ENCODE measurements at places on chromosomes 1 and 21. TPM values are rescaled to one million over a fixed set of nuclear protein-coding genes. Genes with fewer than 3 reads are reported as not detected.
A peak's percentile ranks its signal among the peaks of the same experiment; 100 is the strongest.

- DNase-seq = no peak
Observed at GRCh38 chr21:36908260-36908908, 58.1 kb downstream of the HLCS start.

GRCh38 chr1:172642970-172643369, 15.9 kb upstream of the FASLG start:
- no peak for DNase-seq

GRCh38 chr1:48675251-48675650, 101.4 kb downstream of the BEND5 start:
- no peak for DNase-seq

GRCh38 chr21:15000081-15000480, 64.7 kb downstream of the NRIP1 start:
- no peak for DNase-seq

DNA sequence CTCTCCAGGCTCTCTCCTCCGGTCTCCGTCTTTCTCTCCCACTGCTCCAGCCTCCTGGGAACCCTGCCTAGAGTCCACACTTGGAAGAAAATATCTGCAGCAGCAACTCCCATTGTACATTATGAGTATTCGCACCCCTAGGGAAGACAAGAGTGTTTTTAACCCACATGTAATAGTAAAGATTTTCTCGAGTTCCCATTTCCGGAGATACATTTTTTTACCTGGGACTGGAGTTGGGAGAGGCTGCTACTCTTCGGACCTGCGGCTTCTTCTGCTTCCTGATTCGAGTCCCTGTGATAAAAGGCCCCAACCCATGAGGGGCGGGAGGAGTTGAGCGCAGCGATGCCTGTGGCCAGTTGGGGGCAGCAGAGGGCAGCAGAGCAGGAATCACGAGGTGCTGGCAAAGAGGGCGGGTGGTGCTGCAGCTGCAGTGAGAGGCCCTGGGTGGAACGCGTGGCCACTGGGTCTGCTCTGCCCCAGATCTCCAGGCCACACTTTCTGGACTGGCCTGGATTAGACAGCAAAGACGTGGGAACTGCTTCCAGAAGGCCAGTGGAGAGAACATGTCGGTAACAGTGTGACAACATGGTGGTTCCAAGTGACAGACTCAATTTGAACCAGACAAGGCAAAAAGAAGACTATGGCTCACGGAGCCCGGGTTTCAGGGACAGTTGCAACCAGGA, 221.0 kb upstream of the CSF3R start:
- peak; percentile 89 for DNase-seq

DNA sequence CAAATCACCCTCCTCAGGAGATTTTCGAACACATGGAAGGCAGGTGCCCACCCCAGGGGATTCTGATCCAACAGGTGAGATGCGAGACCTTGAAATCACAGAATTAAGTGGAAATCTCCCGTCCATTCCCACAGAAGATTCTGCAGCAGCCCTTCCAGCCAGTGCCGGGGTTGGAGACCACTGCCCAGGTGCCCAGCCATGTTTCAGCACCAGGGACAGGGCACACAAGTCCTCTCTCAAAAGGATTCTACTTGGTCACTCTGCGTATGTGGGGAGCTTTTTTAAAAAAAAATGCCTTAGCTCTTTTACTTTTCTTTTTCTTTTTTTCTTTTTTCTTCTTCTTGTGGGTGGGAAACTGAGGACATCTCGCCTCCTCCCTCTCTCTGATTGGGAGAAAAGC, 80.7 kb downstream of the VWA5B1 start:
- peak; percentile 41 for DNase-seq

DNA sequence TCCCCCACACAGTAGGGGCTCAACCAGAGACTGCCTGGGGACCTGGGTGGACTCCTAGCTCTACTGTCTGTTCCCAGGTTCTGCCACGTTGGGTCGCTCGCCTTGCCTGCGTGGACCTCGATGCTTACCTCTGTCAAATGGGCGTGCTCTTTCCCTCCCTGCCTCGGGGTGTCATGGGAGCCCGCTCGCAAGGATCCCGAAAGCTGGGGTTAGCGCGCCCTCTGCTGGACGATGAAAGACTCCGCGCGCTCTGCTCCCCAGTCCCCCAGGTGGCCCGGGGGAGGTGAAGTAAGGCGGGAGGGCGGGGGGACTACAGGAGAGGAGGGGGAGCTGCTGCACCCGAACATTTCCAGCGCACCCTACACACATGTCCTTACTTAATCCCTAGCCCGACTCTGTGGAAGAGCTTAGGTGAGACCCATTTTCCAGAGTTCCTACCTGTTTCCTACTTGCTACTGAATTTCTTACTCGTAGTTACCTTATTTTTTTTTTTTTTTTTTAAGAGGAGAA, 2.3 kb upstream of the BSND start:
- peak; percentile 85 for DNase-seq

DNA sequence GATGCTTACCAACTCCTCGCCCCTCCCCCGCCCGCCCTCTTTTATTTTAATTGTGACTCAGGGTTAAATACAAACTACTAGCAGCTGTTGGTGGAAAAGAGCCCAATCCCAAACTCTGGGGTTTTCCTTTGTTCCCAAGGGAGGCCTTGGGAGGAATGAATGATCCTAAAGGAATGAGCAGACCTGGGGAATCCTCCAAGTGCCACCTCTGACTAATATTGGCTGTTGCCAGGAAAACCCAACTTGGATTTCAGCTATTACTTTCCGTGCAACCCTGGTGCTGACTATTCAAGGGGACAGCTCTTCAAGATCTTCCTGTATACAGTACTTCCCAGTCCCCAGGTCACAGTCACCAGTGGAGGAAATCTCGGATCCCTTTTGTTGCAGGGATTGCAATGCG, 1.3 kb upstream of the S100A10 start:
- no peak for DNase-seq

DNA sequence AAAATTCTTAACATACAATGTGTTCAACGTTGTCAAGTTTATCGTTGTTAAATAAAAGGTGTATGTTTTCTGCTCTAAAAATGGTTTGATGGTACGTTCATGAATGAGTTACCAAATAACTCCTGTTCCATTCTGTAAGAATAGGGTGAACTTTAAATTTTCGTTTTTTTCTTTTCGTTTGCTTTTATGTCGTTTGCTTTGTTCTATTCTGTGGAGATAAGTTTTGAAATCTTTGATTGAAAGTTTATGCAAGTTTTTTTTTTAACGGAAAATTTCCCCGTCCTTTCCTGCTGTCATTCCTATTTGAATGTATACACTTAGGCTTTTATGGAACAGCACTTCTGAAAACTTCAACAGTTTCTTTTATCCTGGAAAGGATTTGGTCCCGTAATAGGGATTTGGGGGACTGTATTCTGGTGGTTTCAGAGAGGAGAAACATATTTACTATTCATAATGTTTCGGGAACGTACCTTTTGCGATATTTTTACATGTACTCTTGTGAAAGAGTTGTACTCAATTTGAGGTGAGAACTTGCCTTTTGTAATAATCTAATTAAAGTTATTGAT, 1.7 kb downstream of the DR1 start:
- DNase-seq = peak; percentile 25

- DNase-seq = no peak
Observed at GRCh38 chr1:59604191-59604590, 210.6 kb upstream of the HOOK1 start.

- DNase-seq = no peak
Observed at GRCh38 chr1:211343607-211344006, 17.0 kb downstream of the TRAF5 start.

DNA sequence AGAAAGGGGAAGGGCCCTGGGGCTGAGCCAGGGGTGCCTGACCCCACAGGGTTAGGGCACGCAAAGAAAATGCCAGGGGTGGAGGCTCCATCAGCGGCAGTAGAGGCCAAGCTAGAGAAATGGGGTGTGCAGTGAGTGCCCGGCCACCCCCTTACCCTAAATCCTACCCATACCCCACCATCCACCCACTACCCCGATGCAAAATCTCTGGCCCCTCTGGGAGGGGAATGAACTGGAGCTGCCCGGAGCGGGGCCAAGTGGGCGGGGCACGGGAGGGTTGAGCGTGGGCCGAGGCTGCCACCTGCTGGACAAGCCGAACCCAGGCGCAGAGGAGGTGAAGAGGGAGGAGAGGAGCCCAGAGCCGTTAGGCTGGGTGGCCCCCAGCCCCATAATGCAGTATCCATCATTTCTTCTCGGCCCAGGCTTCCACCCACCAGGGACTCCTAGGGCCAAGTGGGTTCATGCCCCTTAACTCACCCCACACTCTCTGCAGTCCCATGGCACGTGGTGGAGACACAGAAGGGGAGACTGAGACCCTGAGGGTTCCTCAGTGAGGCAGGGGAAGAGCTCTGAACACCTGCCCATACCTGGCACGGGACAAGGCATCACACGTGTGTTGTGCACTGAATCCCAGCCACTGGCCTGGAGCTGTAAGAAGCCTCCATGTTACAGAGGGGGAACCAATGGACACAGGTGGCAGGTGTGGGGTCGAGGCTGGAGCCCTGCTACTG, 1.4 kb upstream of the C1QC start:
- peak; percentile 88 for DNase-seq

GRCh38 chr1:77623066-77623465, 59.4 kb downstream of the ZZZ3 start:
- DNase-seq = no peak

- DNase-seq = no peak
Observed at GRCh38 chr1:84344286-84344685, 42.8 kb downstream of the SAMD13 start.

GRCh38 chr1:110436635-110437034, 14.3 kb upstream of the PROK1 start:
- no peak for DNase-seq

DNA sequence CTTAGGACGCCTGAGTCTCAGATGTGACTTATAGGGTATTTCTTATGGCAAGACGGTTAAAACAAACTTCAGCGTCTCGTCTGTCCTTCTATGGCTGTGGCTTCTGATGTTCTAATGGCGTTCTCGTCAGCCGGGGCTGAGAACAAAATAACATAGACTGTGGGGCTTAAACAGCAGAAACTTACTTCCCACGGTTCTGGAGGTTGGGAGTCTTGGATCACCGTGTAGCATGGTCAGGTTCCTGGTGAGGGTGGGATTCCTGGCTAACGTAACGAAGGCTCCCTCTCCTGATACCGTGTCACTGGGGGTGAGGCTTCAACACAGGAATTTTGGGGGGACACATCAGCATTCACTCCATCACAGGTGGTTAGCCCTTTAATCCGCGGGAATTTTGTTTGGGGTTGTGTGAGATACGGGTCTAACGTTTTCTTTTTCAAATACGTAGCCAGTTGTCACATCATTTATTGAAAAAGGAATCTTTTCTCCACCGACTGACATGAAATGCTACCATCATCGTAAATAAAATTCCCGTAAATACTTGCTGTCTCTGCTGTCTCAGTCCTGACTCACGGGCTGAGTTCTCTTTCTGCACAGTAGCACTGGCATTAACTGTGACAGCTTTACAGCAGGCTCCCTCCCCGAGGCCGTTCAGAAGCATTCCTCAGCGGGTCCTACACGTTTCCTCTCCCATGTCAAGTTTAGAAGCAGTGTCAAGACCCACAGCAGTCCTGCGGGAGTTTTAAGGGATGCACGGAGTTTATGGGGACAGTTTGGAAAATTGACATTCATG, 8.1 kb upstream of the POFUT2 start:
- no peak for DNase-seq

- no peak for DNase-seq
Observed at GRCh38 chr1:12383786-12384185, 154.0 kb downstream of the VPS13D start.

- DNase-seq = no peak
Observed at GRCh38 chr1:79695138-79695537, 688.6 kb upstream of the ADGRL4 start.

DNA sequence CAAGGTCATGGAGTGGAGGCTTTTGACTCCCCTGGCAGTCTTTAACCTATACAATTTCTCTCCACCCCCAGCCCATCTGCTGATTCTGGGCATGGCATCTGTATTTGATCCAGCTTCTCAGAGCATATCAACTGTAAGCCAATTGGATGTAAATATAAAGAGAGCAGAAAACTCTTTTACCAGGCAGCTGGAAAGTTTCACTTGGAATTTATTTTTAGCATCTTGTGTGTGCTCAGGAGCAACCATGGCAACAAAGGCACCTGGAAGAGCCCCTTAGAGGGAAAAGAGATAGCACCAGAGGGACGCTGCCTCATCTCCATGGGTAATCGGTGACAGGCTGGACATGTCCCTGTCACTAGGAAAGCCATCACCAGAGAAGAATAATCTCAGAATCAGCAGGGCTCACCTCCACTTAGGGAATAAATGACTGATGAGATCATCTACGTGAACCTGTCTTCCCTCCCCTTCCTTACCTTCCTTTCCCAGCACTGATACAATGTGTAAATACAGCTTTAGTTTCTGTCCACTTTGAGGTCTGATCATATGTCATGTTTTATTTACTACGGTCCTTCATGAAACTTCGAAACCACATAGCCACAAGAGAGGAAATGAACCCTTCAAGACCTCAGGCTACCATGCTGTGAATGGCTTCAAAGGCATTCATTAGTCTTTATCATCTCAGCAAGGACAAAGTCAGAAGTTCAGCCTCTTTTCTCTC, 25.3 kb upstream of the SIPA1L2 start:
- DNase-seq = peak; percentile 69

DNA sequence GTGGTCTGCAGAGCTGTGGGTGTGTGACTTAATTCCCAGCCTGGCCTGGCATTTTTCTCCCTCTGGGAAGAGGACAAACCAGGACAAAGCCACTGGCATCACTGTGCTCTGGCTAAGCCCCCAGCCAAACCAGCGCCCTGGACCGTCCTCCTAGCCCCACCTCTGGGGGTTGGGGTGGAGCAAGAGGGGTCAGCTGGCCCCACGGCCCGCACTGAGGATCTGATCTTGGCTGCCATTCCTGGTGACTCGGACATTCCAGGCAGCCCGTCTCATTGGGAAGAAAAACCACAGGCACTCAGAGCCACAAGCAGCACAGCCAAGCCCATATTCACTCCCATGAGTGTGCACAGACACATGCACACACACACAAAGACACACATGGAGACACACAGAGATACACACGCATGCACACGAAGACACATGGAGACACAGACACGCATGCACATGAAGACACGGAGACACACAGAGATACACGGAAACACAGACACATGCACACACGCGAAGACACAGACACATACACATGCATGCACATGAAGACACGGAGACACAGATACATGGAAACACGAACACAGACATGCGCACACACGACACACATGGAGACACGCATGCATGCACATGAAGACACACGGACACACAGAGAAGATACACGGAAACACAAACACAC, 2.3 kb upstream of the MXRA8 start:
- peak; percentile 48 for DNase-seq

DNA sequence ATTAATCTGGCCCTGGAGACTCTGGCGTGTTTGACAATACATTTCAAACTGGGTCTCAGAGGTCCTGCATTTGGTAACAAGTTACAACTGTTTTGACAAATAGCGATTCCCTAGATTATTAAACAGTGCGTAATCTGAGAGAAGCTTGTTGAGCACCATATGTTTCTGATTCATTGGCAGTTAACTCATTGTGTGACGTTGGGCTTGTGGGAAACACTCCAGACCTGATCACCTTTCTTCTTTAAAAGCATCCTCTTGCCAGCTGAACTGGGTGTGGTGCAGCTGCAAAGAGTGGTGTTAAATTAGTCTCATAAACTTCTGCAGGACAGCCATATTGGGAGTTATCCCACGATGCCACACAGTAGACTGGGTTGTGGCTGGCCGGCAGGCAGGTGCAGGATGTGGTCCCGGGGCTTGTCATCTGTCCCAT, 82.7 kb downstream of the CDC7 start:
- DNase-seq = peak; percentile 41

GFI1 gene
- 2.6 TPM for total RNA-seq

FNDC10 gene
- total RNA-seq = 1.0 TPM

OVAAL gene
- total RNA-seq = not detected

GJA9 gene
- total RNA-seq = not detected

PTPN14 gene
- total RNA-seq = 36.1 TPM

MCOLN2 gene
- total RNA-seq = not detected

E2F2 gene
- 6.2 TPM for total RNA-seq
